ENCODE measurements at places on chromosomes 12 and 14. TPM values are rescaled to one million over a fixed set of nuclear protein-coding genes. Genes with fewer than 3 reads are reported as not detected.

The MYH6 gene
- total RNA-seq: 0.03 TPM

The OTOGL gene
- total RNA-seq: 0.47 TPM

The CABP1 gene
- 2.0 TPM for total RNA-seq

The BRI3BP gene
- total RNA-seq: 8.8 TPM

The PAPOLA gene
- 160 TPM for total RNA-seq

The LUM gene
- 185 TPM for total RNA-seq

DNA sequence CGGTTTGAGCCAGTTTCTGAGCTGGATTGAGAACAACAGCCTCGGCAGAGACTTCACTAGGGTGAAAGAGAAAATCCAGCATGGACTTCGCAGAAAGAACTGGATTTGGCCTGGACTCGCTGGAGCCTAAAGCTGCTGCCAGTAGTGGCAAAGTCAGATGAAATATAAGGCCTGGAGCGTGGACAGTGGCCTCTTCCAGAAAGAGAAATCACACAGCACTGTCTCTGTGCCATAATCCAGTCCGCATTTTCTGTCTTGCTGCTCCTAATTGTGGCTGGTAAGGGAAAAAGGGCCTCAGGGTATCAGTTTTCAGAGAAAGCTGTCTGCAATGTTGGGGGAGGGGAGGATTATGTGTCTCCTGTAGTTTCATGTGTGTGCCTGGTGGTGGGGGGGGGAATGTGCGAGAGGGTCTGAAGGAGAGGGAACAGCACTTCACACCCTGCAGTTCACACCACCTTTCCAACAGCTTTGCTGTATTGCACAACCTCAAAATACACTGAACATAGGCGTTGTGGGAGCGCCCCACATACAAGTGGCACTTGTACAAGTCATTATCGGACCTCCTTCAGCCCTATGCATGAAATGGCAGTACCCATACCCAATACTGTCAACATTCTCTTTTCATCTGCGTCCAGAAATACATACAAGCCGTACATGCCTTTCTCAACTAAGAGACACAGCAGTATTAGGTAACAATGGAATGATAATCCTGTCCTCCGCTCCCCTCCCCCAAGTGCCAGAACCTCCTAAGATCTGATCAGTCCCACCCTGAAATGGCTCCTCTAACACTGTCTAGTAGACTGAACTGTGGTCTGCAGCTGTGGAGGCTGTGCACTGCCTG lies 107.5 kb upstream of the ATF7IP start:
- peak; percentile 96 for DNase-seq

DNA sequence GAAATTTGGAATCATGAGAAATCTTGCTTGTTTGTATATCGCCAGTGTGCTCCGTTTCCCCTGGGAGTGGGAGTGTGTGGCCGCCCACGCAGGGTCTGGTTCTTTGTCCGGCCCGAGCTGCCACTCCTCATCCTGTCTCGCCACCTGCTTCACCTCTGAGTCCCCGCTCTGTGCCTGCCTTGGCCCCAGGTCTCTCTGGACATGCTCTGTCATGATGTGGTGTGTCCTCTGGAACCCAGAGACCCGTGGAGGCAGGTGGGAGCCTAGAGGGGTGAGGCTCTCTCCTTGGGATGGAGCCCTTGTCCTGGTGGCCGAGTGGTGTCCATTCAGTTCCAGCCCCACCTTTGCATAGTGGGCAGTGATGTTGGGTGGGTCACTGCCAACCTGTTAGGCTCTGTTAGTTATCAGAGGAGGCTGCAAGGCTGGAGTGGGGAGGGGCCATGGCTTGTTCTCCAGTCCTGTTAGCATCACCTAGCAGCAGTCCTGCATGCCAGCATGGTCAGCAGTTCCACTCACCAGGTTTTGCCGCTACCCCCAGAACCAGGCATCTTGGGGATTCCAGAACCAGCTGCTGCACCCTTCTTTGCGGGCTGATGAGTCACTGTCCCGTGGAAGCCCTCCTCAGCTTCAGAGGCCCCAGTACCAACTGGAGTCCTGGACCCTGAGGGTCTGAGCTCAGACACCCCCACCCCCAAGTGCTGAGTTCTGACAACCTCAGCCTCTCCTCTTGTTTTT lies 76.5 kb downstream of the EP400 start:
- no peak for DNase-seq

DNA sequence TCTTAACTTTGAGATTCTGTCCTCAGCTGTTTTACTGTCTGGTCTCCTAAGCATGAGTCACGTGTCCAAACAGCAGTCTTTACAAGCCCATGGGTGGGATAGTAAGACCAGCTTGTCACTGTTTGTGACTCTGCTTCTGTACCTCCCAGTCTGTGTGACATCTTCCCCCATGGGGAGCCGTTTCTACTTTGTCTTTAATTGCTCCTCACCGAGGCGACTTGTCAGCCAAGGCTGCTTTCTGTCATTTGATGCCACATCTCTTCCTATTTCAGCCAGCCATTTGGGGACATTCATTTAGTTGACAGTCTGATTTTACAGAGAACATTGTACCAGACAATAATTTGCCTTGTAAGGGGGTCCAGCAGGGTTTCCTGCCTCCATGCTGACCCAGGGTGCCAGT lies 534.8 kb downstream of the NRXN3 start:
- DNase-seq: no peak

DNA sequence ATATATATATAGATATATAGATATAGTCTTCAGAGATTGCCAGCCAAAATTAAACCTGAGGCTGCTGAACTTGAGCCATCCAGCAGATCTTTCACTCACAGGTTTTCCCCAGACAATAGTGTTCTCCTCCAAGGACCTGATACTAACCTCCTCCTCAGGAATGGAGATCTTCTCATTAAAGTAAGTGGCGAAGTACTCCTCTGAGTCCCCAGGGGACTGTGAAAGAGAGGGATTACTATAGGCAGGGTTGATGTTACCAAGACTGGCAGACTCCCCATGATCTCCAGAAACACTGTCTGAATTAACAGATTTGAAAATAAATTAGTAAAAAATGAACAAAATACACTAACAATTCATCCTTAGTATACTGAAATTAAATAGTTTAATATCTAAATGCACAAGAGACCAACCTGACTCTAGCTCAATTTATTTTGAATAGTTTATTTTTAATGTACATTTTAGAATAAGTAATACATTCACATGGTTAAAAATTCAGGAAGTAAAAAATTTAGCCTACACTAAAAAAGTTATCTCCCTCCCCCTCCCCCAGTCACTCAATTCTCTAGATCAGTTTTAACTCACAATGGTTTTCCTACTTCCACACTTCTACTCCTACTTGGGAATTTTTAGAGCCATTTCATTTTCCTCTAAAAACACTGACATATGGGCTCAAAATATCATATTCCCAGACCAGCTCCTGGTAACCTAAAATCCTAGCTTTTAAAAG lies 17.7 kb downstream of the SLC11A2 start:
- no peak for DNase-seq

DNA sequence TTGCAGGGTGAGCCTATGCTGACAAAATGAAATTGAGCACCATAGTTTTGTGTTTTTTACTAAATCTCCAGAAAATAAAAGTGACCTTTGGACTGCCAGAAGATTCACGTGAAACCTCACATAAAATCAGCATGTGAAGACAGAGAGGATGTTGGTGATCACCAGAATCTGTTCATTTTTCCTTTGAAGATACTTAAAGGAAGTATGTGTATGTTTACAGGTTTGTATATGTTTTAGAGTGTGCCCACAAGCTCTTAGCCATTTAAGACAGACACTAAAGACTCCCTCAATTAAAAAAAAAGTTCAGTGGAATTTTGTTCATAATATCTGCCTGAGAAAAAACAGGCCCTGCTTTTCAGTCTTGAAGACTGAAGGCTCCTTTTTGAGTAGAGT lies 25.9 kb downstream of the DDX47 start:
- no peak for DNase-seq

DNA sequence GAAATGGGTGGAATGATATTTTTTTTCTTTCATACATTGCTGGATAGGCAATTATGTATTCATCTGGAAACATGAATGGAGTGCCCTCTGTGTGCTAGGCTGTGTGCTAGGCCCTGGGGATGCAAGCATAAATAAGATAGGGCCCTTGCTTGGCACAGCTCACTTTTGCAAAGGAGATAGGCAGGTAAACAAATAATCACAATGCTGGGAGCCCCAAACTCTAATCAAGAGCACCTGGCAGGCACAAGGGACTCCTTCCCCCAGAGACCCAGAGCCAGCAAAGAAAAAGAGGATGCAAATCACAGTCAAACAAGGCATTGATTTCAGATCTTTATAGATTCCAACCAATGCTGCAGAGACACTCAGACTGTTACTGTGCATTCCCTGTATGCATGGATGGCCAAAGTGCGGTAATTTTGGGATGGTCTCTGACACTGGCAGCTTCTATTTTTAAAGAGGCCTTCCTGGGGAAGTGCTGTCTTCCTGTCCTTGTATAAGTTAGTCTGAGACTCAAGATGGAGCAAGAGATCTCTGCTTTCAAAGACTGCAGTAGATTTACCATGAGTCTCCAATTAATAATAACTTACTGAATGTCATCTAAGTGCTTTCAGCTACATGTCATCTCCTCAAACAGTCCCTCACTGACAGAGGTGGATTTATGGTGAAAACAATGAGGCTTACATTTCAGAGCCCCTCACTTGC lies 45.1 kb upstream of the CPM start:
- DNase-seq: peak; percentile 40

- DNase-seq: no peak
Measured at GRCh38 chr12:119432949-119433348, 98.4 kb downstream of the CCDC60 start.

DNA sequence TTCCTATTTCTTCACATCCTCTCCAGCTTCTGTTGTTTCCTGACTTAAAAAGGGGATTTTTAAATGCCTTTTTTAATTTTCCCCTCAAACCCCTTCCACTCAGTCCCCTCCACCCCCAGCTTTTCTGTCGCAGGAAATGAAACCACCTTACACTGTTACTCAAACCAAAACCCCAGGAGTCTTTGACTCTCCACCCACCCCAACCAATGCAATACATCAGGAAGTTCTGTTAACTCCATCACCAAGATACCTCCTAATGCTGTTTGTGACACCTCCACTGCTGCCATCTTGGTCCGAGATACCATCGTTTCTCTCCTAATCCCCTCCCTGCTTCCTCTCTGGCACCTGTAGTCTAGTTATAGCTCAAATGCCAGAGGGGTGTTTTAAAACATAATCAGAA lies 25.4 kb upstream of the CPM start:
- no peak for DNase-seq

GRCh38 chr12:102874819-102875218 lies 42.2 kb downstream of the PAH start:
- DNase-seq: no peak
